NAMALWA (cell line): ENCODE measurements at places on chromosomes 1 and 21.

- no peak for DNase-seq
Measured at GRCh38 chr1:87647430-87648177, 318.9 kb downstream of the LMO4 start.

DNA sequence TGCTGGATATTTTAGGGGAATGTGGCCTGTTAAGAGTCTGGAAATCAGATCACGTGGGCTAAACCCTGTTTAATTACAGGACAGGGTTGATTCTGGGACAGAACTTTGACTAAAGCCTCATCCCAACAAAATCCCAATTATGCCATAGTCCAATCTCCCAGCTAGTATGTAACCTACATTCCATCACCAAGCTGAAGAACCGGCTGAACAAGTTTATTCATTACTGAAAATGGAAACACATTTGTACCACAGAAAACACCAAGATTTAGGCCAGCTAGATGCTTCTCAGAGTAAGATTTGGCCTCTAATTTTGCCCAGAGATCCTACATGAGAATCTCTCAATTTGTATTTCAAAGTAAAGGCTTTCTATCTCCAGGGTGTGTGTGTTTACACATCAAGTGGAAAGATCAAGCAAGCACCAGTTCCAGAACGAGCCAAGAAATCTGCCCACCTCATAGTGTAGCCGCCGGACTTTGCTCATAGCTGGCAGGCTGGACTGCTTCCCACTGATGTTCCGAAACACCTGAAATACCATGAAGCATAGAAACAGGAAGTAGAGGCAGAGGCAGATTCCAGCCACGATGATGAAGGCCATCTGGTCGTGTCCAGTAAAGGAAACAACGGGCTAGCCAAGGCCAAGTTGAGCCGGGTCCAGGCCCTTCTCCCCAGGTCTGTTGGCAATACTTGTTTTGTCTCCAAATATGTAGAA lies 86.8 kb downstream of the WLS start:
- DNase-seq, result no peak

DNA sequence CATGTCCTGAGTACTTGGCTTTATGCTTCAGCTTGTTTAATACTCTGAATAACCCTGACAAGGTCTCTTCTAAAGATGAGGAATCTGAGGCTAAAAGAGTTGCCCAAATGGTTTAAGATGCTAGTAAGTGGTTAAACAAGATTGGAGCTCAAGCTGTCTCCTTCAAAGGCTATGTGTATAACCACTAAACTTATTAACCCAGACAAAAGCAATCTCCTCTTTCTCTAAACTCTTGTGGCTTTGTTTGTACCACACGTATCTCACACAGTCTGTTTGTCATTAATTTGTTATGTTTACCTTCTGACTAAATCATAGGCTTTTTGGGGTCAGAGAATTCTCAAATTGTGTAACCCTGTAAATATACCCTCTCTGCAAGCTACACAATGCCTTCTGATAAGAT lies 89.9 kb downstream of the HMCN1 start:
- DNase-seq, result no peak

DNA sequence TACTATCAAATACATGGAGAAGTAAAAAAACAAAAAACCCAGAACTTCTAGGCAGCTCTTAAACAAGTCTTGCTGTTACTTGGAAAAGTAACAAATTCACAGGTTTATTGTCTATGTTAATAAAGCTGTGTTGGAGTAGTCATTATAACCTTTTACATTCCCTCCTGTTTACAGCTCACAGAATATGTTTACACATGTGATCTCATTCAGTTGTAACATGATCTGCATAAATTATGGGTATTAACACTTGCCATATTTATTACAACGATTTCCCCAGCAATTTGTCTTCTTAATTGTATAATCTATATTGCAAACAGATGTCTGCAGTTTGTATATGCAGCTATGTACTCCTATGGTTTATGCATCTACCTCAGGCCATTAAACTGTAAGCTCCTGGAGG lies 28.6 kb downstream of the ERG start:
- no peak for DNase-seq

DNA sequence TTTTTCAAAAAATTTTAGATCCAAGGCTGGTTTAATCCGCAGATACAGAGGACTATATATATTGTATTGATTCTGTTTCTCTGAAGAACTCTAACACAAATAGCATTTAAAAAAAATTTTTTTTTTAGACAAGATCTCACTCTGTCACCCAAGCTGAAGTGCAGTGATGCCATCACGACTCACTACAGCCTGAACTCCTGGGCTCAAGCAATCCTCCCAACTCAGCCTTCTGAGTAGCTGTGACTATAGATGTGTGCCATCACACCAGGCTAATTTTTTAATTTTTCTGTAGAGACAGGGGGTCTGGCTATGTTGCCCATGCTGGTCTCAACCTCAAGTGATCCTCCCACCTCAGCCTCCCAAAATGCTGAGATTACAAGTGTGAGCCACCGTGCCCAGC lies 3.0 kb downstream of the ANKRD45 start:
- no peak for DNase-seq

DNA sequence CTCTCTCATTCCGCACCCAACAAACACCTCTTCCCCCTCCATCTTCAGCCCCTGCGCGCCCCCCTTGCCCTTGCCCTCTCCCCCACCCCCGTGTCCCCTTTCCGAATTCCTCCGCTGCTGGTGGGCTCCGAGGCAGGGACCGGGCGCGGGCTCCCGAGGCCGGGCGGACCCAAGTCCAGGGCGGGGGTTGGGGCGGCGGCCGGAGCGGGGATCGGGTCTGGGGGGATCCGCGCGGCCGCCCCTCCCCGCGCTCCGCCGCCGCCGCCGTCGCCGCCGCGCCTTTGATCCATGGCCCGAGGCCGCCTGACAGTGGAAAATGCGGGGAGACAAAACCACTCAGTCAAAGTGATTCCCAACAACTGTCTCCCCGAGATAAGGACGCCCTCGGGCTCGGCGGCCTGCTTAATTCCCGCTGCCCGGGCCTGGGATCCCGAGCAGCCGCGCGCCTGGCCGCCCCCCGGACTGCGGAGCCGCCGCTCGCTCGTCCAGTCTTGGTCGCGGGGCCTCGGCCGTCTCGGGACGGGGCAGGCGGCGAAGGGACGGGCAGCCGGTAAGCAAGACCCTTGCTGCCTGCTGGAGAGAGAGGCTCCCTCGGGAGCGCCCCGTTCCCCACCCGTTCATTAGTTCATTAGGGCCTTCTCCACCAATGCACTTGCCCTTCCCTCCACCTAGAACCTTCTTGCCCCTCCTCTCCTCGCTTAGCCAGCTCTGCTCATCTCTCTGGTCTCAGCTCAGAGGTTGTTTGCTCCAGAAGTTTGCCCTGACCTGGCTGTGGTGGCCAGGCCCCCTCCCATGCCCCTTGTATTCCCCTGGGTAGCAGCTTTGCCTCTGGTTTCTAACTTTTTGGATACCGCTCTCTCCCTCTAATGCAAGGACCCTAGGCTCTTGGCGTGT lies 86.4 kb downstream of the PAX7 start:
- no peak for DNase-seq

DNA sequence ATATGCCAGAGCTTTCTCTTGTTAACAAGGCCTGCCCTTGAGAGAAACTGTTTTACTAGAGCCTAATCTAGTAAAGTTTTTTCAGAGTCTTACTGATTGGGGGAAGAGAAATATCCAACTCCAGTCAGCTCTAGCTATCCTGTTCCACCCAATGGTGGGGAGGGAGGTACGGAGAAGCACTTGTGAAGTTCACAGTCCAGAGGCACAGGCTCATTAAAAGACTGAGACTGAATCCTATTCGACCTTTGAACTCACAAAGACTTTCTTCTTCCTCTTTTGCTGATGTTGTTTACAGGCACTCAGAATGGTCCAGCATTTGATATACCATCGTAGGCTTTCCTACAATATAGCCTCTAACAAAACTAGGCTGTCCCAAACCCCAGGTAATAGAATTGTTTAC lies 15.5 kb upstream of the SFT2D2 start:
- DNase-seq, result no peak

- DNase-seq, result no peak
Measured at GRCh38 chr1:232937741-232938375, 12.6 kb upstream of the NTPCR start.

DNA sequence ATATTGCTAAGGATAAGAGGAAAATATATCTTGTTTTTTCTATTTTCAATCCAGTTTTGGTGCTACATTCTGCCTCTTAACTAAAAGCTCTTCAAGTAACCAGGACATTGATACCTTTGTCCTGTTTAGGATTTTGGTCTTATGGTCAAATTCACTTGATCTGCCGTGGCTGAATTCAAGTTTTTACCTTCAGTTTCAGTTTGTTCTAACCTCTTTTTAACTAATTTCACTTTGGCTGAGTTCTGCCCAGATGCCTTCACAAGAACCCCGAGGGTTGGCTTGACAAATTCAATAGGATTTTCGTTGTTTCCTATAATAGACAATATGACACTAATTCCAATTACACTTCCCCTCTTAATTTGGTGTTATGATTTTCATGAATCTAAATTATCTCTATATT lies 84.5 kb upstream of the C1orf21 start:
- DNase-seq, result no peak

GRCh38 chr1:109892561-109893368 lies 17.9 kb upstream of the CSF1 start:
- DNase-seq, result no peak
